Endothelial cell (in vitro differentiated cells): ENCODE measurements at places on chromosomes 1 and 21. TPM values are rescaled to one million over a fixed set of nuclear protein-coding genes. Genes with fewer than 3 reads are reported as not detected.

LCE7A gene
- not detected for total RNA-seq

OR2M3 gene
- not detected for total RNA-seq

USH2A gene
- total RNA-seq = not detected

ZBTB8A gene
- total RNA-seq = 17.4 TPM

GBP2 gene
- 0.36 TPM for total RNA-seq

DNA sequence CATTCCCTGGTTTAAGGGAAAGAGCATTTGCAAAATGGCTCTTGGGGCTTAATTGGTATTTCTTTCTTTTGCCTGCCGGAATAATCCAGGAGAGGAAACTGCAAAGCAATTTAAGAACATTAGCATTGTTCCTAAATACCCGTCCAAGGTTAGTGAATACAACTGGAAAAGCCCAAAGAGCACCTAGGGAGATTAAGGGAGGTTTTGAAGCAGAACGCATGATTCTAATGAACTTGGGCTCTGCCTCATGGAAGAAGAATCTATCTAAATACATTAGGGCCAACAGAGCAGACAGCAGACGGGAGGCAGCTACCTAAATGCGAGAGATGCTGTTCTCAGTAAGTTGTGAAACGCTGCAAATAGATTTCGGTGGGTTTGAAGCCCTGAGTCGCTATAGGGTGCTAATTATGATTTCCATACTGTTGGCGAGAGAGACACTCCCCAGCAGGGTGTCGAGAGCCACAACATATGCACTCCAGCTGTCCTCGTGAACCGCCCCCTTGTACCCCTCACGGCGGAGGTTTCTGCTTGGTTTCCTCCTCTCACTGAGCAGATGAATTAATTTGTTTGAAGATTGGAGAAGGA, 326.7 kb upstream of the CAMK1G start:
- DNase-seq = no peak

DNA sequence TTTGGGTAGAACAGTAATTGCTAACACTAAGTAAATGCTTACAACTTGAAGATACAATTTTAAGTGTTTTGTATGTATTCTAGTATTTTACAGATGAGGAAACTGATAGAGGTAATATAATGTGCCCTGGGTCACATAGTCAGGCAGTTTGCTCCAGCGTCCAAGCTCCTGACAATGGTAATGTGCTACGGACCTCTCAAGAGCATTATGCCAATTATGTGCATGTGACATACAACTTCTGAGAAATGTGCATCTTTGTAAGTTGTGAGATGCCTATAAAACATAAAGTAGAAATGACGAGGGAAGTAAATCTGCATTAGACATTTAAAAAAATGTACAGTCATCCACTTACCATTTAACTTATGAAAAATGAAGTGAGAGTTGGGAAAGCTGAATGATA, 186.8 kb downstream of the LRRC7 start:
- DNase-seq = no peak

DNA sequence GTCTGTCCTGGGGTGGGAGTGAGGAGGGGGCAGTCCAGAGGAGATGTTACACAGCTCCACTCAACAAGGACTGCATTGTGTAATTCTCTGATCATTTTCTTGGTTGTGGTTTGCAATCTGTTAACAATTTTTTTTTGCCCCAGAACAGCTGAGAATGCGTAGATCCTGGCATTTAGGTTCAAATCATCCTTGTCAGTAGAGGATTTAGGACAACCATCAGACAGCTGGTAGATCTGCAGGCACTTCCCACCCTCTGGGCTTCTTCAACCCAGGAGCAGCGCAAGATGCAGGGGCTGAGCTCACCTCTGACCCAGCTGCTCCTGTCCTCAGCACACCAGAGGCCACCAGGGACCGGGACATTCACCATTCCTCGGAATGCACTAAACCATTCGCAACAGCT, 13.5 kb downstream of the BCAR3 start:
- DNase-seq = no peak
